Tibial nerve (tissue), 4 donors: ENCODE measurements at places on chromosomes 3 and 15.

- no peak for DNase-seq
Measured at GRCh38 chr15:38857814-38858213, 293.2 kb upstream of the RASGRP1 start.

DNA sequence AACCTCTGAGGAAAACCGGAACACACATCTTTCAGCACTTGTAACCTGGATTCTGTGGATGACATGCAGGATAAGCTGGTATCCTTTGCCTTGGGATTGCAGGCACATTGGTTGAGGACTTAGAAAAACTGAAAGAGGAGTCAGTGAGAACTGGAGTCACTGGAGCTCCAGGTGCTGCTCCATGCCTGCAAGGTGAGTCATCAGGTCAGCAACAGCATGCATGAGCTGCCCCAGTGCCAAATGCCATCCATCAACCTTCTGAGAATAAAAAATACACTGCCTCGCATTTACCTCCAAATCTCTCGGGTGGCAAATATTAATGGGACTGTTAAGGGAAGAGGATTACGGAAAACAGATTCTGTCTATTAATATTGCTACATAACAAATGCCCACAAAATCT lies 729.1 kb downstream of the NTRK3 start:
- DNase-seq = no peak

GRCh38 chr15:74312445-74313007 lies 54.9 kb downstream of the CYP11A1 start:
- no peak for DNase-seq

DNA sequence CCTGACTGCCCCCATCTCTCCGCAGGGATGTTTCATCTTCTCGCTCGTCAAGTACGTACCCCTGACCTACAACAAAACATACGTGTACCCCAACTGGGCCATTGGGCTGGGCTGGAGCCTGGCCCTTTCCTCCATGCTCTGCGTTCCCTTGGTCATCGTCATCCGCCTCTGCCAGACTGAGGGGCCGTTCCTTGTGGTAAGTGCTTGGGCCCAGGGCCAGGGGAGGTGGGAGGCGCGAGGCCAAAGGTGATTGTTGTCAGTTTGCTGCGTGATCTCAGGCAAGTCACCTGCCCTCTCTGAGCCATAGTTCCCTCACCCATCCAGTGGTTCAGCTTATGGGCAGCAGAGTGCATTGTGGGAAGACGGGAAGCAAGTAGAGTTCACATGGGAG lies 58.5 kb downstream of the GRIP2 start:
- no peak for DNase-seq

GRCh38 chr3:65557899-65558564 lies 480.7 kb downstream of the MAGI1 start:
- no peak for DNase-seq

DNA sequence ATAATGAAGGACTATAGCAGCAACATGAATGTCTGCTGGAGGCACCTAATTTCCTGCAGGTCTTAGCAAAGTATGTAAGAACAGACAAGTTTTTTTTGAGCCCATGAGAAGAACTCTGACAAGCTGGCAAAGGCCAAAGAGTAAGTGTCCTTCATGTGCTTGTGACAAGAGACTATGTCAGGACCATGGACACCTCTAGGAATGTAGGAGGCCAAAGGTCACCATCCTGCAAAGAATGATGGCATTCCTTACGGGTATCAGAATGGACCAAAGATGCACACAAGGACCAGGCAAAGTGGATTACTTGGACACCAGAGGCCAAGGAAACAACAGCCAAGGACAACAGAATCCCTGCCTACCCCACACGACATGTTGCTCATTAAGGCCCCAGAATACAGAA lies 858.5 kb upstream of the CFAP20DC start:
- DNase-seq = no peak

GRCh38 chr15:65182538-65182937 lies 2.6 kb downstream of the CLPX start:
- no peak for DNase-seq

DNA sequence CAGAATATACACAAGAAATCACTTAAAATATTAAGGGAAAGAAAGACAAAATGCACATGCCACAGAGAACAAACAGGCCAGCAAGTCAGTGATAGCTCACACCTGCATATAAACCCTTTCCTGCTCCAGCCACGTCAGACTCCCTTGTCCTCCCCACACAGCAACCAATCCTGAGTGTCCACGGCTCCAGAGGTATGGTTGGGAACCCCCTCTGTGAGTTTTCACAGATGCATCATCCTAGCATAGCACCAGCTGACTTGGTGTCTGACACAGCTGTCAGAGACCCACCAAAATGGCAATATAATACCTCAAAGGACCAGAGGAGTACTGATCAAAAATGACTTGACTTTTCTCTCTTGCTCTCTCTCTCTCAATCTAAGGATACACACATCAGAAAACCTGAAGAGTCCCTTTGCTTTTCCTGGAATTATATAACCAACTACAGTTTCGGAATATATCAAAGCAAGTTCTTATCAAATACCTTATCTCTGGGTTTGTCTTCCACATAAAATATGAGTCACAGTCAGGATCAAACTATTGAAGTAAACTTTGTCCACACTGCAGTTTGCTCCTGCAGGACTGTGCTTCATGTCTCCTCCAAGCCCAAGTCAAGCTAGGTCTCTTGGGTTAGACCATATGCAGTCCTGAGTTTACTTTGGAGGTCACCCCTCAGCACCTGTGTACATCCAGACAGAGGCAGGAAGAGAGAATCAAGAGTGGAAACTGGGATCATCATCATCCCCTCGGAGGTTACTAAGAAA lies 187.1 kb upstream of the THBS1 start:
- DNase-seq = no peak

- no peak for DNase-seq
Measured at GRCh38 chr3:77682162-77682561, 642.3 kb downstream of the ROBO2 start.

GRCh38 chr3:185200639-185201038 lies 47.8 kb upstream of the C3orf70 start:
- DNase-seq = no peak

- no peak for DNase-seq
Measured at GRCh38 chr3:27688053-27688452, 34.1 kb downstream of the EOMES start.

GRCh38 chr3:172644258-172644657 lies 66.6 kb downstream of the NCEH1 start:
- no peak for DNase-seq

GRCh38 chr3:184196536-184196935 lies 10.5 kb downstream of the ABCF3 start:
- DNase-seq = no peak

DNA sequence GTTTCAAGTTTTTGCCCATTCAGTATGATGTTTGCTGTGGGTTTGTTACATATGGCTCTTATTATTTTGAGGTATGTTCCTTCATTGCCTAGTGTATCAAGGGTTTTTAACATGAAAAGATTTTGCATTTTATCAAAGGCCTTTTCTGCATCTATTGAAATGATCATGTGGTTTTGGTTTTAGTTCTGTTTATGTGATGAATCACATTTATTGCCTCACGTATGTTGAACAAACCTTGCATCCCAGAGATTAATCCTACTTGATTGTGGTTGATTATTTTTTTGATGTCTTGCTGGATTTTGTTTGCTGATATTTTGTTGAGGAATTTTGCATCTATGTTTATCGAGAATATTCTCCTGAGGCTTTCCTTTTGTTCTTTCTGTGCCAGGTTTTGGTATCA lies 39.4 kb downstream of the TMCO5A start:
- DNase-seq = no peak

DNA sequence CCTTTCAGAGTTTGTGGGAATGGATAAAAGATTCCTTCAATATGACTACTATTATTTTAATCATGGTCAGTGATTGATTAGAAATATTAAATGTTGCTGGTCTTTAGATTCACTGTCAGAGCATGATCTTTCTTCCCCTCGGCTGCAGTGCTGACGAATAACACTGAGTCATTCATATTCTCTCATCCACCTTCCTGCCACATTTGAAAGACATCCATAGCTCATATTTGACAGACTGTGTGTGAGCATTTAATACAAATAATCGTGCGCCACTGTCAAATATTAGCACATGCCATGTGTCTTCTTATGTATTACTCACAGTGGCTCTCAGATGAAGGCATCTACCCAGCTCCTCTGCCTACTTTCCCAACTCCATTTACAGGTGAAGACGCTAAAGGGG lies 476.5 kb upstream of the TPRG1 start:
- DNase-seq = no peak

- no peak for DNase-seq
Measured at GRCh38 chr3:177676148-177676547, 478.9 kb upstream of the TBL1XR1 start.

DNA sequence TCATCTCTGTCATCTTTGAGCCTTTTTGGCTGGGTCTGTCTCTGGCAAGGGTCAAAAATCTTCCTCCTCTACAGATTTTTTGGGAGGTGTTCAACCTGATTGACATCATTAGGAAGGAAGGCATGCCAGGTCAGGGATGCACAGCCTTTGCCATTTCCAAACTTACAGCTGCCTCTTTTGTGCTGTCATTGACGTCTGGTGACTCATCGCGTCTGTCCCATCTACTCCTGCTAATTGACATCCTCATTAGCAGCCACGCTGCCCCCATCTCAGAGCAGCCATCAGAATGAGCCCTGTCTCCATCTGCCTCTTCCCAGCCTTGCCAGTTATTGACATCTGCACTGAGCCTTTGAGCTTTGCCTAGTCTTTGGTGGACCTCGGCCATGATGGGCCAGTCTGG lies 53.0 kb downstream of the PDIA5 start:
- DNase-seq = no peak

DNA sequence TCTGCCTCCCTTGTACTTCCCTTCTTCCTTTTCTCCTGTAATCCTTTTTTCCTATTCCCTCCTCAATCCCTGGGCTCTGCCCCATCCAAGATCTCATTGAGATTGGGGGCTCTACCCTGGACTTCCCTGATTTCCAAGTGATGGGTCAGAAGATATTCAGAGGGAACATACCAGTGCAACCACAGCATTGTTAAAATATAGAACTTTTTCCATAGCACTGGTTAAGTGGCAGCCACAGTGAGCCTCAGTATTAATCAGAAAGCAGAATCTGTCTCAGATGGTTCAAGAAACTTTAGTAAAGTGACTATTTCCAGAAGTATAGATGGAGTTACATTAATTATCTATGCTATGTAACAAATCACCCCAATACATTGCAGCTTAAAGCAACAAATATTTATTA lies 18.7 kb upstream of the SCN10A start:
- DNase-seq = no peak

DNA sequence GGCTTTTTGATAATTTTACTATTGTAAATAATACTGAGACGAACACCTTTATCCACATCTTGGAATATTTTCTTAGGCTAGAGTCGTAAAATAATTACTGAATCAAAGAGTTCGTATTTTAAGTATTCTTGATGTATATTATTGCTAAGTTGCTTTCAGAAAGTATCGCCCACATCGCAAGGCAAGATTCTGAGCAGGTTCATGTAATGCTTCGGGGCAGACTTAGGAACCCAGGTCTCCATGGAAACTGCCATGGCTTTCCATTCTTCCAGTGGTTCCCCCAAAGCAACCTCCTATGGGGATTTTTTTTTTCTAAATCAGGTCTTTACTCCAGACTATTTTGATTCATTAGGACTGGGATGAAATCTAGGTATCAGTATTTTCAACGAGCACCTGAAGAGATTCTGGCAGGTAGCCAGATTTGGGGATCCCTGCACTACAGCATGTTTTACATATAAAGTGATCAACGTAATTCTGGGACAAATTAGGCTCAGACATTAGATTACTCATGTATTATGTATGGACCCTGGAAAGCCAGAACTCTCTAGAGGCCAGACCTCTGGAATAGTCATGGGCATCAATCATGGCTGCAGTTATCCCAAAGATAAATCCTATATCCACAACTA lies 86.5 kb downstream of the B3GNT5 start:
- DNase-seq = no peak
